AG10803 (cell line): ENCODE measurements at places on chromosomes 5 and 9.
A peak's percentile ranks its signal among the peaks of the same experiment; 100 is the strongest.

DNA sequence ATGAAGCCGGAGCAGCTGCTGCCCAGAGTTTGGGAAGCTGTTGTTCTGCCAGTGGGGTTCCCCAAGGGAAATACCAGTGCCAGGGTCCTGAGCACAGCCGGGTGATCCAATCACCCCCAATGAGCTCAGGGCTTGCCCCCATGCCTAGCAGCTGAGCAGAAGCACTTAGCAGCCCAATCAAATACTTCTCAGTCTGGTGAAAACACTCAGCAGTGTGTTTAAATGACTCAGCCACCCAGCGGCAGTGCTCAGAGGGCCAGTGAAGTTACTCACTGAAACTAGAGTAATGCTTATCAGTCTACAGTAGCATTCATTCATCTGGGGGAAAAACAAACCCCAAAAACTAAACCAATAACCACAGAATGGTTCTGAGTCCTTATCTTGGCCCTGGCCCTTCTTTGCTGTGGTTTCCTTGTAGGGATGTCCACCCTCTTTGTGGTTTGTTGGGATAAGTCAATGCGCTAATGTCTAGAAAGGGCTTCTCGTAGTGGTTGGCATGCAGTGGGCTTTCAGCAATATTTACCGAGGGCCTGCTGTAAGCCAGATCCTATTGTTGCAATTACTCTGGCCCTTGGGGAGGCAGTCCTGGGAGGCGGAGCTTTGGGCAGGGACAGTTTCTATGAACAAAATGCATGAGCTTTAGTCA is 43.1 kb downstream of the LHX2 start:
- peak; percentile 69 for DNase-seq

DNA sequence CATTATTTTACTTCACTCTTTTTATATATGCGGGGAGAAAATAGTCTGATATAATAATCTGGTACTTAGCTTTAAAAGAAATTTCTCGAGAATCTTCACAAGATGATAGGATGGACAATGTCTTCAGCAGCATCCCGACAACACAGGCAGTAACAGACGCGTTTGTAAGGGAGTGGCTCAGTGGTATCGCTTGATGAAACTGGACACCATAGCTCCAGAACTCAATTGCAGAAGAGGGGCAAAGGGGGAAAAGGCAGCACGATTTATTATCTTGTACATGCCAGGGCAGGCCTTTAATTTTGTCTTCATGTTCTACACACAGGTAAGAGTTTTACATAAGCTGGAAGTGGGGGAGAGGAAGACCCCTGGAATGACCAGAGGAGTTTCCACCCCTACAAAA is 15.7 kb downstream of the IL4 start:
- DNase-seq = no peak

- no peak for DNase-seq
Measured at GRCh38 chr9:119722384-119722783, 353.1 kb upstream of the BRINP1 start.

DNA sequence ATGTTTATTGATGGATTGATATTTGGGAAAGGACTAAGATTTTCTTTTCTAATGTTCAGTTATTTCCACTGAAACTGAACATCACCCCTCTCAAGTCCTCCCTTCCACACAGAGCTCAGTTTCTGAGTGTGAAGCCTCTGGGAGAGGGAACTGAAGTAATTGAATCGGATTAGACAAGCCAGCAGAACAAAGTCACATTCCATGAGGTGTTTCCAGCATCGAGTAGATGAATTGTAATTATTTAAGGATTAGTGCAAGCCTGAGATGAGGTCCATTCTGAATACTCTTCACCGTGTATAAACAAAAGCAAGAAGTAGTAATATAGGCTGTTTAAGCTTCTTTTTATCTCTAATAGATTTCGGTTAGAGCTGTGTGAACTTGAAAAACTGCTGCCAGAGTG is 2060.5 kb downstream of the MAT2B start:
- DNase-seq = no peak

GRCh38 chr5:35938568-35939227 is at the start of gene CAPSL:
Gene CAPSL (minus strand): TSS chr5:35938622. CDS start chr5:35921120, 17,502 bp downstream.
- peak; percentile 61 for DNase-seq

DNA sequence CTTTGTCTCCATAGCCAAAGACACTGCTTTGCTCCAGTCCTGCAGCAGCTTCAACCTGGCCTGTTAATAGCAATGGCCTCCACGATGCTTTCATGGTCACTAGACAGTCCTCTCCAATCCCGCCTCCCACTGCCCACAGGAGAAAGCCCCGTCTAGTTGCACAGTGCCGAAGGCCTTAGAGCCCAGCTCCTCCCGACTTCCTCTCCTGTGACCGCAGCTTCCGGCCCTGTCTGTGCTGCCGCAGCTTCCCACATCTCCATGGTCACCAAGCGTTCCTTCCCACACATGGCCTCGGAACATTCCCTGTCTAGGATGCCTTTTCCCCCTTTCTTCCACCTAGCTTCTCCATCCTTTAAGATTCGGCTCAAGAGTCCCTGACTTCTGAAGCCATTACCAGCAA is 23.4 kb downstream of the PCA3 start:
- DNase-seq = no peak

- no peak for DNase-seq
Measured at GRCh38 chr9:99488131-99489059, 266.3 kb downstream of the SEC61B start.

DNA sequence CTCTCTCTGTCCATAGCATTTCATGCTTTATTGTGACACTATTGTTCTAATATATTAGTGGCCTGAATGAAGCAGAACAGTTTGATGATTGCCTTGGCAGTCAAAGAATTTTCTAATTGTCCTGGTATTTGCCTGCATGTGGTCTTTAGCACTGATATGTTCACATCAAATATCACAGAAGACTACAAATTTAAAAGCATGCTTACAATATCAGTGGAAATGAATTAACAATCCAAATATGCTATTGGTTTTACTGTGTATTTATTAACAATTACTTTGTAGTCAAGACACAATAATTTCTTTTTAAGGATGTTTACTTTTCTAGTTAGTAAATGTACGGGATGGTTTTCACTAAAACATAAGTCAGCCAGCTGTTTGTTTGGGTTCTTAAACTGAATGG is 18.3 kb downstream of the EFNA5 start:
- no peak for DNase-seq

DNA sequence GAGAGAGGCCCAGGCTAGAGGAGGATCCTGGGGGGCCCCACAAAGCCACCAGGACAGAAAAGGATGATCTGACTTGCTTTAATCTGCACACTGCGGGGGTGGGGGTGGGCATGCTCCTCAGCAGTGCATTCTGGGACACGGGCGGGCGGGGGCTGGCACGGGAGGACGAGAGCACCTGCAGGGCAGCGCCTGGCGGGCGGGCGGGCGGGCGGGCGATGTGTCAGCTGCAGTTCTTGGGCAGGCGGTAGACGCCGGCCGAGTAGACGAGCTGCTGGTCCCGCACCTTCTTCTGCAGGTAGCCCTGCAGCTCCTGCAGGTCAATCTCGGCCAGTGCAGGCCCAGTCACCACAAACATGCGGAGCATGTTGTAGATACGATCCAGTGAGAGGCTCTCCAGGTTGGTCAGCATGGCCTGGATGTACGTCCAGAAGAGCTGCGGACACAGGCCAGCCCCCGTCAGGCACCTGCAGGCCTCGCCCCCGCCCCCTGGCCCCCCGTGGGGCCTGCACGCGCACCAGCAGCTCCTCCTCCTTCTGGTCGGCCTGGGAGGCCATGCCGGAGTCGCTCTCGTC is 3.0 kb upstream of the TMEM210 start:
- DNase-seq = no peak

DNA sequence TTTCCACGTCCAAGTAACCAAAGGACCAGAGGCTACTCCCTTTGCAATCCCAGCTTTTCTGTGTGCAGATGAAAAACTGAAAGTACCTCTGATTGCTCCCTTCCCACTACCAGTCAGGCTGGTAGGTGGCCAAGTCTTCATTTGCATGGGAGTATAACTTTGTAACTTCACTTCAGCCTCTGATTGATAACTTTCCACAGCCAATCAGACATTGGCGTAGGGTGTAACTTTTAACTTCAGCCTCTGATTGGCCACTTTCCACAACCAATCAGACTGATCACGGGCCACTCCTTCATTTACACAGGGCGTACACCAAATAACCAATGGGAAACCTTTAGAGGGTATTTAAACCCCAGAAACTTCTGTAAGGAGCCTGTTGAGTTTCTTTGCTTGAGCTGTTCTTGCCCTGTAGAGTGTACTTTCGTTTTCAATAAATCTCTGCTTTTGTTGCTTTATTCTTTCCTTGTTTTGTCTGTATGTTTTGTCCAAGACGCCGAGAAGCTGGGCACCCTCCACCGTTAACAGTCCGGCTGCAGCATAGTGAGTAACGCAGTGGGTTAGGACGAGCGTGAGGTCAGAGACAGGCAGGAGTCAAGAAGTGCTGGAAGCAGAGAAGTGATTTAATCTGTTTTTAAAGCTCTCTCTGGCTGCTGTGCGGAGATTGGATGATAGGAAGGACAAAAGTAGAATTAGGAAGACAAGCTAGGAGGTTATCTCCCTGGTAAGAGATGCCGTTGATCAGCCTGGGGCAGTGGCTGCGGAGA is 3.5 kb upstream of the EXOSC2 start:
- DNase-seq = peak; percentile 98

DNA sequence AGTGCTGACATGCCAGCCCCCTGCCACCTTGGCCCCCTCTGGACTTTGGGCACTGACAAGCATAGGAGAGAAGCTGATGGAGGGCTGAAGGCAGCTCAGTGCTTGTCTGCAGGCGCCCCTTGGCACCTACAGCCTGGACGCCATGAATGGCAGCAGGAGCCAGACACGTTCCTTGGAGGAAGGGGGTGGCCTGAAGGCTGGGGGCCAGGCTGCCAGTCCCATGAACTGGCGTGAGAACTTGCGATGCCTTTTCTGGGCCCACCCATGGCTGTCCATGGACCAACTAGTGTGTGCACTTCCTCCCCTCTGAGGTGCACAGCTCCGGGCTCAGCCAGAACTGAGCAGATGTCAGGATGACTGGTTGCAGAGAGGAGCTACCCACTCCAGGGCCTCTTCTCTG is 99.0 kb upstream of the RANBP6 start:
- no peak for DNase-seq

GRCh38 chr9:133971981-133972941 is 19.9 kb downstream of the VAV2 start:
- DNase-seq = no peak

DNA sequence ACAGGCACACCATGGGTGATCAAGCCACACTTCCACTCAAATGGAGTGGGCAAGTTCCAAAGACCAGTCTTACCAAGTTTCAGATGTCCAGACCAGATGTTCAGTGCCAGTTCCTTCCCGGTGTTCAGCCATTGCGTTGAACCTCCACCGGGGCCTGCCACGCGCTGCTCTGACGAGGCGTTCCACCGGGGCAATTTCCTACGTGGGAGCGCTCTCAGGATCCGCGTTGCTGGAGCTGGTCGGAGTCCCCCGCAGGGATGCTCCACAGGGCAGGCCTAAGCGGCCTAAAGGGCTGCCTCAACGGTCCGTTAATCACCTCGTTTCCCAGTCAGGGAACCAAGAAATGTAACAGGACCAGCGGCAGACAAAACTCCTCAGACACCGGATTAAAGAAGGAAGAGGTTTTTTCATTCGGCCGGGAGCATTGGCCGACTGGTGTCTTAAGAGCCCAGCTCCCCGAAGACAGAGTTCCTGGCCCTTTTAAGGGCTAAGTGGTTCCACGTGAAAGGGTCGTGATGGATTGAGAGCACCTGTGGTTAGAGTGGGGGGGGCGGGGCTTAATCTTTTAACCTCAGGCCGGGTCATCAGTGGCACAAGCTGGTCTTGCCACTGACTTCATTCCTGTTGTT is 35.7 kb upstream of the PPP1R26 start:
- no peak for DNase-seq

DNA sequence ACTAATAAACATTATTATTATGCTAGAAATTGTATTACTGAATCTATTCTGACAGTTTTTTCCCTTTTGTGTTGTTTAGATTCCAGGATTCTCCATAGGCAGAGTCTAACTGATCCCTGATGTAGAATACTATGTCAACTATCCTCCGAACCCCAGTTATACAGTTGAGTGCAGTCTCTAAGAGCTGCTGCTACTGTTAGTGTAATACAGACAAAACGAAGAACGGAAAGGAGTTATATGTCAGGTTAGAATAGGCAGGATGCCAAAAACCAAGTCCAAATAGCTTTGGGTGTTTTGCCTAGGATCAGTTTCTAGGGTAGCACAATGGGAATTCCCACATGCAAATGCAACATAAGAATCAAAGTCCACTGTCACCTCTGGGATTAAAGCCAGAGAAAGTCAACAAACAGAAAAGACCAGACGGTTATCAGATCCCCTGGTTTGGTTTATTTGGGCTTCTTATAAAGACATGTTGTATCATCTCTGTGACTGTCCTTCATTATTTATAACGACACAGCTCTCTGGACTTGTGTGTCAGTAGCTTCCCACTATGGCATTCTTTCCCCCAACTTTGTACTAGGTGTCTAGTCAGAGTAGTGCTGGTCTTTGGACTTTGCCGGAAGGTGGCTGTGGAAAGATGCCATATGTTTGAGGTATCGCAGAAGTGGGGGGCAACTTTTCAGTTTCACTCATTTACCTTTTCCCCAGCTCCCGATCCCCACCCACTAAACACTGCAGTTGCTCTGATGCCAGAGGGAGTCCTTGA is 14.9 kb upstream of the TMEM38B start:
- no peak for DNase-seq

GRCh38 chr9:14350349-14350728 is 36.4 kb upstream of the NFIB start:
- no peak for DNase-seq

DNA sequence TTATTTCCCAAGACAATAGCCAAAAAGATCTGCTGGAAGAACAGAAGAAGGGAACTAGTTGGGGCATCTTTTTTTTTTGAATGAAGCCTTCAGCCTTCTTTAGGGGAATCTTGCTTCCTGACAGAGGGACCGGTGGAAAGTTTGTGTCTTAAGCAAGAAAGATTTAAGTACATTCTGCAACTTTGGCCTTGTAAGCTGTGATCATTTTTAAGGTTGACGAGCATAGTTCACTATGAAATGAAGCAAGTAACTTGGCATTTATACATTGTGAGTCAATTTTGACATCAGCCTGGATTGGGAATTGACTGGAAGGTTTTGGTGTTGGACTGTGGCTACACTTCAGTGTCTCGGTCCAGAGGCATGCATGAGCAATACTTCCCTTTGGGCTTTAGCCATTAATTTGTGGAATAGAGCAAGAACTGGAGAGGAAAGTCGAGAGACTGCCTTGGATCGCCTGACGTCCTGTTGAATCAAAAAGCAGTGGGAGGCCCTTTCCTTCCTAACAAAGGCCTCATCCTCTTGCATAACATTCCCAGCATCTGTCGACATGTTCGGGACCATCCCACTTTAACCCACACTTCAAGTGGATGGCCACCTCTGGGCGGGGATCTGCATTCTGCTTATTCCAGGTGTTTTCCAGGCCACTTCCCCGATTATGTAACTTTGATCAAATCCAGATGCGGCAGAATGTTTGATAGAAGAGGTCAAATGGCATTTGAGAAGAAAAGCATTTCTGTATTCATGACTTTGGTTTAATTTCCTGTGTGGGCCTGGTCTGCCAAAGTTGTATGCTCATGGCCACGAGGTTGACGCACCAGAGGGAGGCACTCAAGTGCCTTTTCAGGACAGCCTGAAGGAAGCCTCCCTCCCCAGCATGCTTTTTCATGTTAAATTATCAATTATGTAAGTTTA is 12.5 kb downstream of the ABL1 start:
- peak; percentile 100 for DNase-seq
